ENCODE measurements at places on chromosomes 12 and 14. TPM values are rescaled to one million over a fixed set of nuclear protein-coding genes. Genes with fewer than 3 reads are reported as not detected.

- peak; percentile 24 for DNase-seq
Observed at GRCh38 chr12:54304187-54304810, 3.5 kb upstream of the NFE2 start.

DNA sequence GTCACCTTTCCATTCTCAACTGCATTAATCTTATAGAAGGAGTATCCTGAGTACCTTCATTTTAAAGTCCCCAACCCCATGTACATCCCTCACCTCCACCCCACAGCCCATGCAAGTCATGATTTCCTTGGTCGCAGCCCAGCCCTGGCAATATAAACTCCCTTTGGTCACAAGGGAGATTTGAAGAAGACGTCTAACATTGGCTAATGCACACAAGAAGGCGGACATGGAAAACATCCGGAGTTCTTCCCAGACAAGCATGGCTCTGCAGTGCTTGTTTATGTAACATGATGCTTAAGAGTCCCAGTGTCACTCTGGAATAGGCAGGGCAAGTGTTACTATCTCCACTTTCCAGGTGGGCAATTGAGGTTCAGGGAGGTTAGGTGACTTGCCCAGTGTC is 277.6 kb downstream of the DPF3 start:
- no peak for DNase-seq

- no peak for DNase-seq
Observed at GRCh38 chr14:21539189-21539940, 13.2 kb upstream of the SALL2 start.

- DNase-seq: no peak
Observed at GRCh38 chr12:49020441-49020840, 1.9 kb upstream of the PRKAG1 start.

Gene KLRG1
- total RNA-seq: 12.5 TPM

DNA sequence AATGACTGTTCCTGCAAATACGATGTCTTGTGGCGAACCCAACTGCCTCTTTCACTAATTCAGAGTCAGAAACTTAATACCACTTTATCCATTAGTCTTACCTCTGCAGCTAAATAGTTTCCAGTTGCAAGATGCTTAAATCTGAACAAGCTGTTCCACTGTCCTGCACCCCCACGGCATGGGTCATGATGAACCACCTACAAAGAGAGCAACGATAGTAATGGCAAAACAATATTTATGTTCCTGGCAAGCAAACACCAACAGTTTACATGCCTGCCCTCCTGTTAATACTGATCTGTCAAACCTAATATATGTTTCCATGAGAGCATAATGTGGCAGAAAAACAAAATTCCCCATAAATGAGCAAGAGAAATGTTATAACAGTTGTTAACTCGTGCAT is 121.9 kb downstream of the ITPR2 start:
- DNase-seq: no peak

DNA sequence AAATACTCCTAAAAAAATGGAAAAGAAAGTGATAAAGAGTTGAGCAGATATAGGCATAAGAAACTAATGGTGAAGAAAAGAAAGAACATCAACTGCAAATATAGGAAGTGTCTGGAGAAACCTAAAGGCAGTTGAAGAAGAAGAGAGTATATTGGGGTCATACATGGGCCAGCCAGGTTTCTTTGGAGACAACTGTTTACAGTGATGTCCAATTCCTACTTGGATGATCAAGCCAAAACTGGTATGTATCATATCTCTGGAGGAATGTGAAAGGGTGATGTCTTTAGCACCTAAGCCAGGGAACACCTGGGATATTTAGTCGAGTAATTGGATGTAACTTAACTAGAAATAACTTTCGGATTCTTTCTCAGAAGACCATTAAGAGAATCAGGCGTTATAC is 129.3 kb upstream of the FLRT2 start:
- DNase-seq: no peak

Gene CNTN1
- total RNA-seq: not detected

GRCh38 chr12:84641940-84642545 is 270.6 kb downstream of the SLC6A15 start:
- DNase-seq: no peak

Gene SLC25A21
- not detected for total RNA-seq

DNA sequence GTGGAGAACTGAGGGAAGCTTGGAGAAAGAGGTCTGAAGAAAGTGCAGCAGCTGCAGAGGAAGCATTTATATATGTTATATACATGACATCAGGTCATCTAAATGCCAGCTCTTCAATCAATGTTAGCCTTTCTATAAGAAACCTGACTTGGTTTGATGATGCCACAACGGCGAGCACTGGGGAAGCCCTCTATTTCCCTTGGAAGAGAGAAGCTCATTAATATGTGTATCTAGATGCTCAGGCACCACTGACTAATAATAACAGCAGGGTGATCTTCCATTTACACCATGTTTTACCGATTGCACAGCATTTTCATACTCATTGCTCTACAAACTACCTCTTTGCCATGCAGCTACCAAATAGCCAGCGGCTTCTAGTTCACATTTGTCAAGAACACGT is 811 bp downstream of the ACYP1 start:
- DNase-seq: peak; percentile 19

DNA sequence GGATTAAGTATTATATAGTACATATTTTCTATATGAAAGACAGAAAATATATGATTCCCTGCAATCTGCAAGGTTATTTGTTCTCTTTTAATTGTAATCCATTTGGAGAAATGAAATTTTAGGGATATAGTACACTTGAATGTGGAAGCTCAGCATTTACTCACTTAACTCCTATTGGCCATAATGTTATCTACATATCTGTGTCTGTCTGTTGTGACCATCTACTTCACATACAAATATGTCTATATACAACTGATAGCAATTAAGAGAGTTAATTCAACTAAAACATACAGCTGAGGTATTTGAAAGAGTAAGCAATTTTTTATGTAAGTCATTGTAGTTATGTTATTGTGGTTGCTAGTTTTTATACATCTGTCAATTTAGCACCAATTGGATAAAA is 12.9 kb downstream of the FOXG1 start:
- DNase-seq: no peak

- DNase-seq: peak; percentile 54
Observed at GRCh38 chr12:2877953-2878732, 1.1 kb downstream of the RHNO1 start.

DNA sequence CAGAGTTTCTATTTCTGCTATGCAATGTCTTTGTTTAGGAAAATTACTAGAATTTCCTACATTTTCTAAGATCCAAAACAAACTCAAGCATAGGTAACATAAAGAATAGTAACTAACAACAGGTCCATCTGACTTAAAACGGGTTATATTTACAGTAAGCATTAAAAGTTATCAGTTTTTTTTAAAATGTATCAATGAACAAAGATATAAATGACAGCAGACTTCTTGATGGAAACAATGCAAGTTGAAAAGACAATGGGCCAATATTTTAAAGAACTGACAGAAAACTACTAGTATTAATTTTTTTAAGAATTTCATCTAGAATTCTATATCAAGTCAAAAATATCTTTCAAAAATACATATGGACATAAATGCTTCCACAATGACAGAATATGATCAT is 367.1 kb upstream of the MGAT4C start:
- DNase-seq: no peak

GRCh38 chr14:104913435-104913834 is 11.2 kb upstream of the PLD4 start:
- no peak for DNase-seq

GRCh38 chr14:49089107-49089506 is 497.1 kb downstream of the RPS29 start:
- DNase-seq: no peak

DNA sequence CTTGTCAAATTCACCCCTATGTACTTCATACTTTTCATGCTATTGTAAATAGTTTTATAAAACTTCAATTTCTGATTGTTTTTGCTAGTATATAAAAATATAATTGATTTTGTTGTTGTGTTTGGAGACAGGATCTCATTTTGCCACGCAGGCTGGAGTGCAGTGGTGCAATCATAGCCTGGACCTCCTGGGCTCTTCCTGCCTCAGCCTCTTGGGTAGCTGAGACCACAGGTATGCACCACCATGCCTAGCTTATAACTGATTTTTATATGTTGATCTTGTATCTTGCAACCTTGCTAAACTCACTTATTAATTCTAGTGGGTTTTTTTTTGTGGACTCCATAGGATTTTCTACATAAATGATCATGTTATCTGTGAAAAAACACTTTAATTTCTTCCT is 23.5 kb downstream of the ATP5MC2 start:
- DNase-seq: no peak

DNA sequence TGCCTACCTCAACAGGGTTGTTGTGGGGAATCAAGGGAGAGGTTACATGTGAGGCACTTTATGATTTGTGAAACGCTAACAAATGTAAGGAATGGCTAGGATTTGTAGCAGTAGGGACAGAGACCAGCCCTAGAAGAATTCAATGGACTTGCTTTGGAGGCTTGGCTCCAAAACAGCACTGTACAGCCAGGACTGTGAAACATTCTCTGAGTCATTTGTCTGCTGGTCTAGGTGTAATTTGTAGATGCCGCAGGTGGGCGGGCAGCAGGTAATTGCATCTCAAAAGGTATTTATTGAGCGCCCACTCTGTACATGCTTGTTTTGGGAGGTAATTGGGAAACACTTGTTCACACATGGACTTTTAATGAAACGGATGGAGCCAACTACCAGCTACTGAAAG is 11.4 kb downstream of the SLC7A8 start:
- DNase-seq: no peak

GRCh38 chr14:52363961-52364360 is 49.8 kb downstream of the PTGER2 start:
- DNase-seq: no peak

DNA sequence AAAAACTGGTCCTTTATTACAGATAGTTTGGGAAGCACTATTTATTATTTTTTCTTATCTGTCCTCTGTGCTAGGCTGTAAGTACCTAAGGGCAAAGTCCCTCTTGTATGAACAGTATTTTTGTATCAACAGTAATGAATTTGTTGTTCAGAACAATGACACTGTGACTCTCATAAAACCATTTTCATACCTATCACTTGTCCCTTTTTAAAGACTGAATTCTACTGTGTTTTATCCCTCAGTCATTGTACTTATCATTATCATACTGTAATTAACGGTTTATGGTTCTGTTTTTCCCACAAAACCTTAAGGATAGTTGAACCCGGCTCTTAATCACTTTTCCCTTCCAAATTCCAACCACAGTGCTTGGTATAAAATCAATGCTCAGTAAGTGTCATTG is 69.4 kb downstream of the SRGAP1 start:
- no peak for DNase-seq

- DNase-seq: no peak
Observed at GRCh38 chr14:72444701-72445100, 449.2 kb downstream of the DPF3 start.

- no peak for DNase-seq
Observed at GRCh38 chr12:69055706-69056105, 122.7 kb upstream of the CPM start.

Gene HSPA2
- 0.36 TPM for total RNA-seq

DNA sequence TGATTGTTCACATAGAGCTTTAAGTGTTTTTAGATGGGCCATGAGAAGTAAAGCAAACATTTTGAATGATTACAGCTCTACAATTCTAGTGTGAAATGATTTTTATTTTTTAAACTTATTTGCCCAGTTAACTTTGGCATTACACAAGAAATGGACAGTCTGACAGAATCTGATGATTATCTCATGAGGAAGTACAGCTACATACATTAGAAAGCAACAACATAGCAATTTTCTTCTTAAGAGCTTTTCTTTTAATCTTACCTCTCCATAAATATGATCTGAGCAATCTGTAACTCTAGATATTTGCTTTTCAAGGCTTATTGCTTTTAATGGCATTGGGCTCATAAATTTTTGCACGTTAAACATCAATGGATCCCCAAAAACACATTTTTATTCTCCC is 26.5 kb upstream of the PPP1R12A start:
- no peak for DNase-seq

DNA sequence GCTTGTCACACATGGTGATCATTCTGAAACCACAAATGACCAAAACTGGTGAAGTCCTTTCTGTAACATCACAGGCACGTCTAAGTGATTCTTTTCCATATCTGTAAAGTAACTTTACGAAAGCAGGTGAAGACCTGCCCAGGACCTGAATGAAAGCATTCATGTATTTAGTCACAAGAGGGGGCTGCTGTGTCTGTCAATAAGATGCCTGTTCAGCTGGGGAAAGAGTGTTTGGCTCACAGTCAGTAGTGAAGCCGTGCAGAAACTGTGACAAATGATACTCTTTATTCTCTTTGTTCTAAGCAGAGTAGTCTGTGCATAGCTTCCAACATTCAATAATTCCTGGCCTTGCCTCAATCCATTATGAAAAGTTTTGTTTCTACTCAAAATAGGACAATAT is 373.5 kb upstream of the OR4E1 start:
- DNase-seq: peak; percentile 51

DNA sequence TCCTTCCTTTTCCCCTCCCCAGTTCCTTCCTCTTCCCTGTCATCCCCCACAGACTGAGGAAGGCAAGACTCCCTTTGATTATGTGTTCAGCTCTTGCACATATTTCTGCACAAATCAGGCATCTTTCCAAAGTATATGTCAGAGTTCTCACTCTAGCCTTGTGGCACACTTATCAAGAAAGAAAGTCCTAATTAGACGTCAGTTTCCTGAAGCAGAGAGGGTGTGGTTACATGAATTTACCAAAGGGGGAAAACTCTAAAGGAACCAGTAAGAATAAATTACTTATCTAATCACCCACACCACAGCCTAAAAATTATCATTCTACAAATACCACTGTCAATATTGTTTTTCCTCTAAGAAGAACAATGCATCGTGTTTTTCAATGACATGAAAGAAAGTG is 120.7 kb upstream of the GRIP1 start:
- DNase-seq: no peak

Gene E2F7
- total RNA-seq: 16.7 TPM

DNA sequence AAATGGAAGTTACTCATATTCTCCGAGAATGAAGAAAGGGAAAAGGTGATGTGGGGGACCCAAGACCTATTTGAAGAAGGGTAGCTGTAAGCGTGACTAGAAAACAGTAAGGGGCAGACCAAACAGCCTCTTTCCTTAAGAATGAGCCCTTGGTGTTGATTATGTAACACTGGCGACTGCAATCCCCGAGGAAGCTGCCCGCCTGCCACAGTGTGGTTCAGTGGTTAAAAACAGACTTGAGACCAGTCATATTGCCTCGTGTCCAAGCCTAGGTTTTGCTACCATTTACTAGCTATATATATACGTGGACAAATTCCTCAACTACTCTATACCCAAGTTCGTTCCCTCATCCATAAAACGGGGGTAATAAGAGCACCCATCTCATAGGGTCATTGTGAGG is 49.1 kb downstream of the SSPN start:
- no peak for DNase-seq

Gene CCDC38
- 1.5 TPM for total RNA-seq

- no peak for DNase-seq
Observed at GRCh38 chr14:98966475-98967162, 305.4 kb downstream of the BCL11B start.

Data from OCI-LY7 (cell line).